Stimulated activated CD8-positive, alpha-beta memory T cell treated with anti-CD3 and anti-CD28 coated beads, Interleukin-7, amount 100 ng/mL, for 1 hour (primary cell): ENCODE measurements at places on chromosomes 6 and 20.

DNA sequence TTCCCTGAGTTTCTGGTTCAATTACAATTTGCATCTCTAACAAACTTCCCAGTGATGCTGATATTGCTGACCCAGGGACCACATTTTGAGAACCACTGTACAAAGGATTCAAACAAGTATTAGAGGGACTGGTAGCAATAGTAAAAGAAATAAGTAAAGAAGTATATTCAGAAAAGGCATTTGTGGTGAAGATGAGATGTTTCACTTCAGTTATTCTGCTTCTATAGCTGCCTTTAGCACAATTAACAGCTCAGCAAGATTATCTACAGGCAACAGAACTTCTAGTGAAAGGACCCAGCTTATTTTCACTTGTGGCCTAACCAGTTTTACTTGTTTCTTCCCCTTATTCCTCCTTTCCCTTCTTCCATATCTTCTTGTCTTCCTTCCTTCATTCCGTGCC, 149.4 kb downstream of the PHF3 start:
- DNase-seq: no peak

DNA sequence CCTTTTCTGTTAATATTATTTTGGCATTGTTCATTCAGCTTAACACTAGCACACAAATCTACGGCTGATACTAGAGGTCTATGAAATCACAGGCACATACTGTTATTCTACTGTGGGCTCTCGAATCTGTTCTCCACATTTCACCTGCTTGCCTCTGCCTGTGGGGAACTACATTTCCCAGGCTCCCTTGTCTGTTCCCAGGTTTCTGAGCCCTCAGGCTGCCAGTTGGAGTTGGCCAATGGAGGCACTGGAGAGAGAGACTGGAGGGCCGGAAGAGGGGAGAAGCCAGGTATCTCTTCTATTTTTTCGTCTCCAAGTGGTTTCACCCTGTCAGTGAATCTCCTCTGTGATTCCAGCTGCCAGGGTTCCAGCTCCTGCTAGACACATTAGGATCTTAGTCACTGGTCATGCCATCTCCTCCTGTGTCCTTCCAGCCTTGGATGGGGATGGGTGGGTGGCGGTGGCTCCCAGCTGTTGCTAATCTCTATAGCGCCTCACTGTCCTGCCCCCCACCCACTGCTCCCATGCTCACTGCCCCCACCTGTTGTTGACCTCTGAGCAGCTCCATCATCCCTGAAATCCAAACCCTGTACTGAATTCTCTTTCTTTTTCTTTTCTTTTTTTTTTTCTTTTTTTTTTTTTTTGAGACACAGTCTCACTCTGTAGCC, 188.2 kb downstream of the LRFN2 start:
- no peak for DNase-seq

- no peak for DNase-seq
Observed at GRCh38 chr6:156420172-156420993, 356.8 kb upstream of the ARID1B start.

DNA sequence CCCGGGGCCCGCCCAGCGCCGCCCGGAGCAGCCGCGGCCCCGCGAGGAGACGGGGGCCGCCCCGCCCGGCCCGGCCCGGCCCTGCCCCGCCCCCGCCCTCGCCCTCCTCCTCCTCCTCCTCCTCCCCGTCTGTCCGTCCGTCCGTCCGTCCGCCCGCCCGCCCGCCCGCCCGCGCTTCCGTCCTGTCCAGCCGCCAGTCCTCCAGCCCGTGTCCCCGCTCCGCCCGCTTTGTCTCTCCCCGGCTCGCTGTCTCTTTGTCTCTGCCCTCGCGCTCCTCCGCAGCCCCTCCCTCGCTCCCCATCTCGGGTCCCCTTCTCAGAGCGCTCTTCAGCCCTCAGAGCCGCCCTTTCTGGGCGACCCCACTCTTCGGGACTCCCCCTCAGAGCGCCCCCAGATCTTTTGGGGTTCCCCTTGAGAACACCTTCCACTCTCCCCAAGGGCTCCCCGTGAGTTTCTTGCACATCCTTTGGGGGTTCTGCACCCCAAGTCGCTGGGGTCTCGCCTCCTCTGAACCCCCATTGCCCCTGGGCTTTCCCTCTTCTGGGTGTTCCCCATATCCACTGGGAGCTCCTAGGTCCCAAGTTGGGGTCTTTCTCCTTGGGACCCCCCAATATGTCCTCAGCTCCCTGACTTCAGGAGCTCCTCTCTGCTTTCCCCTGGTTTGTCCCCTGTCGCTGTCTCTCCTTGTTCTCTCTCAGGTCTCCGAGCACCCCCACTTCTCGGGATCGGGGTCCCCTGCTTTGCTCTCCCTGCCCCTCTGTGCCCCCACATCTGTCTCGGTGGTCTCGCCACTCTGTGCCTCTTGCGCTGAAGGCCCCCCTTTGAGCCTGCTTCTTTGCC, 79.5 kb upstream of the MYL9 start:
- no peak for DNase-seq

GRCh38 chr6:56490993-56491392, 151.7 kb downstream of the DST start:
- no peak for DNase-seq

DNA sequence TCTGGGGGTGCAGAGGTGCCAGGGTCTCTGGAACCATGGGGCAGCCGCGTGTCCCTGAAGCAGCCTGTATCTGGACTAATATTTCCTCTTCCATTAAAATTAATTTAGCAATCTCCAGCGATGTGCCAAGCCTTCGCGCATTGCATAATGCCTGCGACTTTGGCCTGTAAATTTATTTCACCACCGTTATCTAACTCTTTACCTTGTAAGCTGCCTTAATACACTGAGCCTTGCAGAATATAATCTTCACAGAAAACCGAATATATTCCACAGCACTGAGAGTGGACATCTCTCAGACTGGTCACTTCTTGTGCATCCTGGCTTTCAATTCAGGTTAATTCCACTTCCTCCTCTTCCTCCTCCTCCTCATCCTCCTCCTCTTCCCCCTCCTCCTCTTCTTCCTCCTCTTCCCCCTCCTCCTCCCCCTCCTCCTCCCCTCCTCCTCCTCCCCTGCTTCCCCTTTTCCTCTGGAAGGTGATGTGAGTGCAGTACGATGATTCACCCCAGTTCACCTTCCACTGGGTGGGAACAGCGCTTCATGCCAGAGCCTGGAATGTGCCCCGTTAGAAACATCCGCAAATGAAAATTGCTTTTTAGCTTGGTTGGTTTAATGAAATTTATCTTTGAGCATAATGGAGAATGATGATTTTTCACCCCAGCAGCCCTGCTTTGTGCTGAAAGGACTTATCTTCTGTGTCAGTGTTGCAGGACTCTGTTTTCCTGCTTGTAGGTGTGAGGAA, 101.4 kb downstream of the CDH4 start:
- no peak for DNase-seq

GRCh38 chr20:5024982-5025381, 23.7 kb upstream of the SLC23A2 start:
- no peak for DNase-seq

- no peak for DNase-seq
Observed at GRCh38 chr6:119565893-119566292, 216.3 kb upstream of the MAN1A1 start.

GRCh38 chr6:27280064-27280539, 32.0 kb downstream of the POM121L2 start:
- no peak for DNase-seq

GRCh38 chr6:30555816-30556065, 548 bp downstream of the GNL1 start:
- no peak for DNase-seq

DNA sequence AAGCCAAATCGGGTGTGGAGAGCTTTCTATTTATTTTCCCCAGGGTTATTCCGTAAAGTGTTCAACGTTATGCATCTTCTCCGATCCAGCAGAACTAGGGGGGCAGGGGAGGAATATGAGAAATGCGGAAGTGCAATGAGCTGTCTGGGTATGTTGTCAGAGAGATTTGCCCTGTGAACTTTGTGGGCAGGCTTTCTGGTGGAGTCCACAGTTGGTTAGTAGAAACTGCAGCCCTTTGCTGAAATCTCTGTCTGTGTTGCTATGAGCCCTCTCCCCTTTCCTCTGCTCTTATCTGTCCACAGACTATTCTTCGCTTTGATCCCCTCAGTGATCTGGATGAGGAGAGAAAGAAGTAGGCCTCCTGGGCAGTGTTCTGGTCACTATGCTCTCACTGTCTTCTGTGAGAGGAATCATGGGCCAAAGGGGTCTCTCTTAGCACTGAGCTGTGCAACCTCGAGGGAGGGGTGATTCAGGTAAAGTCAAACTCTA, 158.9 kb upstream of the FUT9 start:
- DNase-seq: no peak

- DNase-seq: no peak
Observed at GRCh38 chr6:28585335-28585734, 59.7 kb downstream of the GPX5 start.

DNA sequence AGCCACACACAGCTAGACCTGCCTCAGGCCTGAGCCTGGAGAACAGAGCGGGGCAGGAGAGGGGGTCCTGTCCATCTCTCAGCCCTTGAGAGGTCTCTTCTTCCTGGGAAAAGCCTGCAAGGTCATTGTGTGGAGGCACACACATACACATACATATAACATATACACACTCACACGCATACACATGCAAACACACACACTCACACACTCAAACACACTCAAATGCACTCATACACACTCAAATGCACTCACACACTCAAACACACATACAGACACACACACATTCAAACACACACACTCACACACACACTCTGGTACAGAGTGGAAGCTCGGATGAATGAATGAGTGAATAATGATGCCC, 515 bp downstream of the TLDC2 start:
- DNase-seq: no peak

- DNase-seq: peak; percentile 54
Observed at GRCh38 chr20:17680836-17681725, 961 bp downstream of the RRBP1 start.

- no peak for DNase-seq
Observed at GRCh38 chr6:169098116-169098515, 155.5 kb downstream of the THBS2 start.

DNA sequence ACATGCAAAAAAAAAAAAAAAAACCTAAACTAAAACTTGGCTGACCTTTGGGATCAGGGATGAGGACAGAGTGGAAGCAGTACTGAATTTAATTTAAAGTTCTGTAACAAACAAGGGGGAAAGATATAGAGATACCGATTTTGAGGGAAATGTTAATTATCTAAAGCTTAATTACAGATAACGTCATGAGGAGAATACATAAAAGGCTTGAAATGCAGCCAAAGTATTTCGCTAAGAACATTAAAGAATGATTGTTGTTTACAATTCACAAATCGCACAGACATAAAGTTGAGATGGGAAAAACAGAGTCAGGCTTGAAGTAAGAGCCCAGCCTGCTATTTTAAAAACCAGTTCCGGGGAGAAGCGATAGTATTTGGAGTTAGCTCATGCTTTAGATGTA, 208.0 kb upstream of the SASH1 start:
- DNase-seq: no peak

- DNase-seq: no peak
Observed at GRCh38 chr6:128135325-128135724, 234.5 kb upstream of the THEMIS start.

- no peak for DNase-seq
Observed at GRCh38 chr20:59568509-59569024, 35.8 kb upstream of the PHACTR3 start.

DNA sequence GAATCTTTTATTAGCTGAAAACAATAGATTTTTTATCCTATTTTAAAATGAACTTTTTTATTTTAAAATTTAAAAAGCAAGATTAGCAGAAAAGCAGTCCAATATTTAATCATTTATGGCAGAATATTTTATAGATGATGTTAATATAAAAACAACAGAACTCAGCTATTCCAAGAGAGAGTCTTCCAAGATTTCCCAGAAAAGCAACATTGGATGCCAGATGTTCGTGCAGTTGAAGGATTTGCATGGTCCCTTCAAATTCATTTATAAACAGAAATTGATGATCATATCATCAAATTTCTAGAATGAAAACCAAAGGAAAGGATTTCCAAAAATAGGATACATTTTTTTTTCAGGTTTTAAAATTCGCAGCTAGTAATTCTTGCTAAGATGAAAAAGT, 25.4 kb upstream of the CNKSR3 start:
- DNase-seq: no peak

DNA sequence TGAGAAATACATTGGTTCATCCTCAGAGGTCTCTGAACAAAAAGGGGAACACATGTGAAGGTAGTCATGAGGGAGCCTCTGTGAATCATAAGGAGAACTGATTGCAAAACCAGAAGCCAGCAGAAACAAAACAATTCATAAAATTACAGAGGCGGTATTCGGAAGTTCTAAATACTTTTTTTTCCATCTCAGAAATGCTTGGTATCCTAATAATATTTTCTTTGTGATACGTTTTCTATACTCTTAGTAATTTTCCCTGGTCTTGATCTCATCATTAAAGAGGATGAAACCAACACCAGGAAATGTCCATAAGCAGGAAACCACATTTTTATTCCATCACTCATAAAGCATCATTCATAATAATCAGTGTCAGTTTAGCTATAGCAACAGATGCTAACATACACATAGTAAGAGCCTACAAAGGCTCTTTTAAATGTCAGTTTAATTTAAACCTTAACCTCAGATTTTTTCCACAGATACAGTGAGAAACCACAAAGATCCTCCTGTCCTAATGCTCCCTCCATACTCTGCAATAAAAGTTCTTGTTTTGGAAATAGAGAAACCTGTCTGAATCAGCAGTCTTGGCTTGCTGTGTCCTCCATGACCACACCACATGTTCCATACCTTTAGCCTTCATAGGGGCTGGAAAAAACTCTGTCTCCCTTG, 29.2 kb downstream of the SGK1 start:
- no peak for DNase-seq

GRCh38 chr20:57613481-57613921, 6.7 kb downstream of the ZBP1 start:
- no peak for DNase-seq

- no peak for DNase-seq
Observed at GRCh38 chr20:48619126-48620101, 208.4 kb downstream of the PREX1 start.

DNA sequence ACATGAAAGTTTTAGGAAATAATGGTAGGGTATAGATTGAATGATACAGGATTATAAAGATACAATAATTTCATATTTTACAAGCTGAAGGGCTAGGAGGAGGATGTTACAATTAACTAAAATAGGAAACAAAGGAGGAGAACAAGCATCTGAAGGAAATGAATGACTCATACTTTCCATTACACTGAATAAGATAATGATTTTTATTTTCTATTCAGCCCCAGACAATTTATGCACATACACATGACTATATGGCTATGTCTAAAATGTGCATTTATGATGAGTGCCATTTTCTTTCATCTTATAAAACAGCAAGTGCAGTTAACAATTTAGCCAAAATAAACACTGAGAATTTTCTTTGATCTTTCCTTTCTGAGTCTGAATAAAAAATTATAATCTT, 994.6 kb upstream of the ADGRB3 start:
- DNase-seq: no peak
